ENCODE measurements at places on chromosomes 2 and 18. TPM values are rescaled to one million over a fixed set of nuclear protein-coding genes. Genes with fewer than 3 reads are reported as not detected.

The LYPD1 gene
- total RNA-seq, result not detected

The KCNF1 gene
- not detected for total RNA-seq

GRCh38 chr2:143219266-143219665 is 90.0 kb downstream of the ARHGAP15 start:
- peaks cover 68% of the 10 kb centered on the region for H3K4me1 ChIP-seq
- H3K36me3 ChIP-seq, result peaks cover 22% of the 10 kb centered on the region
- H3K27ac ChIP-seq, result peak overlapping the region; percentile 38
- no peak for DNase-seq

DNA sequence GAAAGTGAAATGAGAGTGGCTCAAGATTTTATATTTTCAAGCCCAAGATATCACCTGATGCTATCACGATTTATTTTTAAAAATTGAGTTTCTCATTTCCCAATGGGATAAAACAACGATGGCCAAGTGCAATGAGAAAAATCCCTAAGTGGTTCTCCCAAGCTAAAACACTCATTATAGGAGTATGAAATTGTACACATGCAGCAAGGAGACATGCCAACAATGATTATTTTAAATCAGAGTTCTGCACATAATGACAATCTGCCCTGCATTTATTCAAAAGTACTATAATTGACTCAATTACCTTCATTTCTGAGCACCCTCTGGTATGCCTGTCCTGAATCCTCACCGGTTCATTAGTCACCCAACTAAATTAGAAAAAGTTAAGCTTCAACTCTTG is 12.7 kb downstream of the CYTIP start:
- no peak for DNase-seq
- H3K27ac ChIP-seq, result peak overlapping the region; percentile 94

DNA sequence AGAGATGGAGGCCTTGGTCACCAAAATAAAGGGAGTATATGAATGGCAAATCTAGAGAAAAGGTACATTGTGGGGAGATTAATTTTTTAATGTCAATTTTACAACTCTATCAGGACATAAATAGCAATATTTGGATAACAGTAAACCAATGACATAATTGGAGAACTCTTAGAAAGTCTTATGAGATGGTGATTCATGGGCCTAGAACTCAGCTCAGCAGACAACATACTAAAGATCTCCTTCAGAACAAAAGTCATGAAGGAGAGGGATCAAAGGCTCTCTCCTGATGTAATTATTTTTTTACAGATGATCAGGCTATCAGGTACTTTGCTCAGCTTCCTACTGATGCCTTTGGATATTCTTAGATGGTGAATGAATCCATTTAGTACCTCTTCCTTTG is 90.0 kb downstream of the CRACDL start:
- H3K36me3 ChIP-seq, result no peaks in the 10 kb centered on the region
- no peak overlapping the region for H3K4me3 ChIP-seq
- DNase-seq, result no peak
- H3K4me1 ChIP-seq, result no peaks in the 10 kb centered on the region
